ENCODE measurements at places on chromosomes 16 and 17.

DNA sequence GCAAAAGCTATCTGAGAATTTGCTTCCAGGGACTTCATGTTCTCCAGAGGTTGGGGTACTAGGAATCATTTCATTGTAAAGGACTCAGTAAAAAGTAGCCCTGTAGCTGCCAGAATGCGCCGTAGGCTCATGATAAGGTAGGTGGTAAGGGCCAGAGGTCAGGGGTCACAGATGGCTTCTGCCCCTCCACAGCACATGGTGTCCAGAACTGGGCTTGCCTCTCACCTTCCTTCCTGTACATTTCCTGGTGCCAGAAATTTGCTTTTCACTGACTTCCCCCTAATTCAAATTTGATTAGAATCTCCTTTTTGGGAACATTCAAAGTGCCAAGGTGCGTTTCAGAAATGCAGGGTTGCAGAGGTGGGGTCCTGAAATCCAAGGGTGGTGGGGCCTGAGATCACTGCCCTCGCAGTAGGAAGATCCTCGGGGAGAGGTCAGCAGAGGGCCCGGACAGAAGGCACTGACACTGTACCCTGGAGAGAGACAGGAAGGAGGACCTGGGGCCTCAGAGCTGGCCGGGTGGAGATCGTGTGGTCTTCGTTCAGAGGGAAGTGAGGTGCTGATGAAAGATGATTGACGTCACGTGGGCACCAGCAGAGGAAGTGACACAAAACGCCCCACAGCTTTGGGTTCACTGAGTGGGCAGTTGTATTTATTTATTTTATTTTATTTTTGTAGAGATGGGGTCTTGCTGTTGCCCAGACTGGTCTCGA, 25.5 kb upstream of the METRNL start:
- DNase-seq = no peak

GRCh38 chr16:57911743-57912142, 59.2 kb downstream of the CNGB1 start:
- no peak for DNase-seq

DNA sequence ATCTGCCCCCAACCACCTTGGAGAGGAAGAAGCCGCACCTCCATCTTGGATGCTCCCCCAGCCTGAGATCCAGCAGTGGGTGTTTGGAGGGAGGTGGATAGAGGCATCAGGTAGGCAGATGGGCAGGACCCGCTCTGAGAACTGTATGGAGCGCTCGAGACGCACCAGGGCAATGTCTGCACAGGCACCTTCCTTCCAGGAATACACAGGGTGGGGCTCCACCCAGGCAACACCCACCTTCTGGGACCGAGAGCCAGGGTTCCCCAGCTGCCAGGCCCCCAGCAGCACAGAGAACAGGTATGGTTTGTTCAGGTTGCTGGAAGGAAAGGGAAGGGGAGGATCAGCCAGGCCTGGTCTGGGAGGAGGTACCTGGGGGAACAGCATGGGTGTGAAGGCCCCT, 2.4 kb downstream of the PRSS22 start:
- no peak for DNase-seq

GRCh38 chr17:76452660-76453430, at the start of gene UBE2O:
TSS of gene UBE2O (minus strand) at chr17:76453152. CDS start at chr17:76453141, 11 bp downstream.
- DNase-seq = peak; percentile 91

GRCh38 chr16:57658878-57659674, 9.0 kb upstream of the ADGRG3 start:
- no peak for DNase-seq

- DNase-seq = no peak
Measured at GRCh38 chr16:78102865-78103264, 3.4 kb downstream of the WWOX start.

GRCh38 chr16:25217921-25218320, 1.2 kb downstream of the AQP8 start:
- no peak for DNase-seq

- no peak for DNase-seq
Measured at GRCh38 chr17:549177-550040, 165.2 kb downstream of the VPS53 start.

GRCh38 chr17:64515419-64515818, 8.6 kb downstream of the CEP95 start:
- DNase-seq = no peak

- DNase-seq = no peak
Measured at GRCh38 chr16:11163761-11164261, 92.2 kb downstream of the SOCS1 start.

DNA sequence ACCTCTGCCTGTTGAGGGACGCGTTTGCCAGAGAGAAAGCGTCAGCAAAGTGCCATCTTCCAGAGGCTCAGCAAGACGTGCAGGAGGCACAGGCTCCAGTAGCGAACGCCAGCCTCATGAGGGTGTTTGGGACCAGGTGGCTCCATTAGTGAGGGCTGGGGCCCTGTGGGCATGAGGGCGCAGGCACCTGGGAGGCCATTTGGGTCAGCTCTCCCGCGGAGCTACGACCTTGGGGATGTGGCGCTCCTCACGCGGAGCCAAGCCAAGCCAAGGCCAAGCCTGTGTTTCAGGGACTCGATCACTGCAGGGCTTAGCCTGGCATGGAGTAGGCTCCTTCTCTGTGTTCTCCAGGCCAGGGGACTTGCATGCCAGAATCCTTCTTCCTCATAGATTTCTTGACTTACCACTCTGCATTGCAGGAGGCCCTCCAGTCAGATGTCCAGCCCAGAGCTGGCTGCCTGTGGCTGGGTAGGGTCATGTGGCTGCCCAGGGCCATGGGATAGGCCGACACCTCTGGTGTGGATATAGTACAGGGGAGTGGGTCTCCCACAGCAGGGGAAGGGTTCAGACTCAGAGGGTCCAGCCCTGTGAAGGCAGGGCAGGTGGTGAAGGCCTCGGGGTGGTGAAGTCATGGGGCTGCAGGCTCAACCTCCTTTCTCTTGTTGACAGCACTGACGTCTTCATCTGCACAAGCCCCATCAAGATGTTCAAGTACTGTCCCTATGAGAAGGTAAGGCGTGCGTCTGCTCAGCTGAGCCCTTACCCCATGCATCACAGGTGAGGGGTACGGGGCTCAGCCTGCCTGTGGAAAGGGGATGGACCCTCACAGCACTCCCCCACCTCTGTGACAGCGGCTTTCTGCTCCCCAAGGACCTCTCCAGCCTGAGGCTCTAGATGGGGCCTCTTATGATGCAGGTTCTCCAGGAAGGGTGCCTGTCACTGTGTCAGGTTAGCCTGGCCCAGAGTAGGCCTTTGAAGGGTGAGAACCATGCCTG, 19.6 kb downstream of the NT5M start:
- no peak for DNase-seq

DNA sequence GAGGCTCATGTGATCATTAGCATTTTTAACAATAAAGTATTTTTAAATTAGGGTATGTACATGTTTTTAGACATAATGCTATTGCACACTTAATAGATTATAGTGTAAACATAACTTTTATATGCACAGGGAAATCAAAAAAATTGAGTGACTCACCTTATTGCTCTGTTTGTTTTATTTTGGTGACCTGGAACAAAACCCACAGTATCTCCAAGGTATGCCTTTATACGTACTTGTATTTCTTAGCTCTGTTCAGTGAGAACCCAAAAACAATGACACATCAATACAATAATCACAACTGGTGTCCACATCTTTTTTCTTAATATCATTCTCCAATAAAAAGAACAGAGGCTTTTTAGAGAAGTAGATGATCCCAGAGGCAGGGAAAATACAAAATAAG, 112.2 kb downstream of the CYB561 start:
- DNase-seq = no peak

GRCh38 chr17:13004336-13004735, 13.5 kb downstream of the ELAC2 start:
- DNase-seq = no peak

DNA sequence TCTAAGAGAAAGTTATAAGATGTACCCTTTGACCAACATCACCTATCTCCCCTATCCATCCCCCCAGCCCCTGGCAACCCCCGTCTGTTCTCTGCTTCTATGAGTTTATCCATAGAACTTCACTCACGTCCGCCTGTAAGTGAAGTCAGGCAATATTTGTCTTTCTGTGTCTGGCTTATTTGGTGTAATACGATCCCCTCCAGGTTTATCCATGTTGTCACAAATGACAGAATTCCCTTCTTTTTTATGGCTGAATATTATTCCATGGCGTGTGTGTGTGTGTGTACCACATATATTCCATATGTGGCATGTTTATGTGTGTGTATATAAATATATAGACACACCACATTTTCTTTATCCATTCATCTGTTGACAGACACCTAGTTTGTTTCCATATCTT, 339.7 kb downstream of the CPPED1 start:
- DNase-seq = no peak

GRCh38 chr17:32523827-32524552, 37.2 kb downstream of the CDK5R1 start:
- peak; percentile 47 for DNase-seq

- DNase-seq = no peak
Measured at GRCh38 chr16:11708421-11708820, 34.2 kb downstream of the TXNDC11 start.

DNA sequence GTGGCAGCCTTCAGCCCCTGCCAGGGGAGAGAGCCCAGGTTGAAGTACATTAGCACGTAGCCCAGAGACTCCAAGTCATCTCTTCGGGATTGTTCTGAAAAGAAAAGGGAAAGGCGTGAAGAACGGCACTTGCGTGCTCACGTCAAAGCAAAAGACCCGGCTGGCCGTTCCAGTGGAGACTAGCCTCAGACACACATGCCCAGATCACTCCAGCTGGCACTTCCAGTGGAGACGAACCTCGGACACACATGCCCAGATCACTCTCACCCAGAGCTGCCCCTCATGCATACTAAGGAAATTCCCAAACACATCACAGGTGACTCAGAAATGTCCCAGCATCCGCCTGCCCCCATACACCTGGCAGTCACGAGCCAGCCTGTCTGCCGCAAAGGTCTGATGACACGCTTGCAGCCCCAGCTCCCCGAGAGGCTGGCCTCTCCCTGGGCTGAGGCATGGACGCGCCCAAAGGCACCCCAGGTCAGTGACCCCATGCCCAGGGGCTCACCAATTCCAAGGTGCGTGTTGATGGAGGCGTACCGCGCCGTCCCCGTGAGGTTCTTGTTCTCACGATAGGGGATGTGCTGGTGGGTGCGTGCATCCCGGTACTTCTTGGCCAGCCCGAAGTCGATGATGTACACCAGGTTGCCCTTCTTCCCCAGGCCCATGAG, 20.9 kb downstream of the CSNK1D start:
- DNase-seq = no peak

DNA sequence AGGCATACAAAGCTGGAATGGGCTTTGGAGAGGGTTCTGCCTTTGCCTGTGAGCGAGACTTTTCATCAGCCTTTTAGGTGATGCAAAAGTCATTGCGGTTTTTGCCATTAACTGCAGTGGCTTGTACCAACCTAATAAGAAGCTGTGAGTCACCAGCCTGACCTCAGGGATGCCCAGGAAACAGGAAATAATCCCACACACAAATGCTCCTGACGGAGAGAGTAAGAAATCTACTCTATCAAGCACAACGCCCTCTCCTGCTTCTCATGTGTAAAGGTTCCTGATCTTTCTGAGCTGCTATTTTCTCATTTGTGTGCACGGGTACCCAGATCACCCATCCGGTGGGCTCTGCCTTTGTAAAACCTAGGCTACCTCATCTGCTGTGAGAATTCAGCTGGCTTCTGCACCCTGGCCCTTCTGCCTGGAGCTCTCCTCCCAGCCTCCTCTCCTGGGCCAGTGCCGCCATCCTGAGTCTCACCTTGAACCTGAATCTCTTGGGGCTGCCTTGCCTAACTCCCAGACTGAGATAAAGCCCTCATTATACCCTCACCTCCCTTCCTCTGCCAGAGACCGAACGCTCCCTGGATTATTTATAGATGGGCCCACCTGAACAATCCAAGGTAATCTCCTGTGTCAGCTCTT, 299.7 kb downstream of the C16orf95 start:
- DNase-seq = no peak

DNA sequence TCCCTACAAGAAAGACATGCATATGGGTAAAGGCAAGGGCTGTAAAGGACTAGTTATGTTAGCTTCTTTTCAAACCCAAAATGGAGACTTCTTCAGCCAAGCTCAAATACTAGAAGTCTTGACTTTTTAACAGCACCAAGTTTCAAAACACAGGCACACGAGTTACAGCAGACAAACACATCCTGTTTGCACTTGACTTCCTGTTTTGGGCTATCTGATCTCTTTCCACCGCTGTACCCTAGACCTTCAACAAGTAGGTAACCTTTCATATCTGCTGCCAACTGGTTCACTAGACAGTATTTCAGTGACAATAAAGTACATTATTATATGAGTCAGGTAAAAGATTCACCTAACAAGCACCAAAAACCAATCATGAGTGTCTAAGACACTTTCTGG, 12.3 kb downstream of the RFFL start:
- DNase-seq = peak; percentile 37

DNA sequence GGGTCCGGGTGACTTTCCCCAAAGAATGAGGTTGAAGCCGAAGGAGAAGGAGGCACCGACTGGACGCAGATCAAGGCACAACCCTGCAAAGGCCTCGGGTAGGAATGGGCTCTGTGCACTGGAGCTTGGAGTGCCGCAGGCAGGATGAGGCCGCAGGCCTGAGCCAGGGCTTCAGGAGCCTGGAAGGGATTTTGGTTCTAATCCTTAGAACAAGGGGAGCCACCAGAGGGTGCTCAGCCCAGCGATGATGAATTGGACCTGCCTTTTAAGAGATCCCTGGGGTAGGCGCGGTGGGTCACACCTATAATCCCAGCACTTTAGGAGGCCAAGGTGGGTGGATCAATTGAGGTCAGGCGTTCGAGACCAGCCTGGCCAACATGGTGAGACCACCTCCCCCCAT, 8.1 kb downstream of the CIBAR2 start:
- no peak for DNase-seq

Data from stimulated activated CD4-positive, alpha-beta T cell treated with anti-CD3 and anti-CD28 coated beads, Interleukin-4, amount 100 ng/mL, for 24 hours (primary cell).